ENCODE measurements at places on chromosomes 4 and X.

DNA sequence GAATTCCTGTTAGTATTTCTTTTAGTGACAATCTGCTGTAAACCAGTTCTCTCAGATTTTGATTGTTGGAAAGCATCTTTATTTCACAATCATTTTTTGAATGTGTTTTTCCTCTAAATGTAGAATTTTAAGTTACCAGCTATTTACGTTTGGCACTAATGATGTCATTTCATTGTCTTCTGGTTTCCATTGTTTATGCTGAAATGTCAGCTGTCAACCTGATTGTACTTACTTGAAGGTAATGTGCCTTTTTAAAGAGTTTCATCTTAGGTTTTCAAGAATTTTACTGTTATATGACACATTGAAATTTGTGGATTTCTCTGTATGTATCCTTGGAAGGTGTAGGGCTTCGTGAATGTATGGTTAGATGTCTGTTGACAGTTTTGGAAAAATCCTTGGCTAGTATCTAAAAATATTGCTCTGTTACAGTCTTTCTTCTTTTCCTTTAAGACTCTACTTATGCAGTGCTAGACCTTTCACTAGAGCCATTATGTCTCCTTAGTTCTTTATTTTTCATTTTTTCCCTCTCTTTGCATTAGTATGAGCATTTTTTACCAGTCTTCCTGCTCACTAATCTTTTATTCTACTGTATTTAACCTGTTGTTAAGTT lies 30.4 kb downstream of the SMAD1 start:
- no peak for DNase-seq

DNA sequence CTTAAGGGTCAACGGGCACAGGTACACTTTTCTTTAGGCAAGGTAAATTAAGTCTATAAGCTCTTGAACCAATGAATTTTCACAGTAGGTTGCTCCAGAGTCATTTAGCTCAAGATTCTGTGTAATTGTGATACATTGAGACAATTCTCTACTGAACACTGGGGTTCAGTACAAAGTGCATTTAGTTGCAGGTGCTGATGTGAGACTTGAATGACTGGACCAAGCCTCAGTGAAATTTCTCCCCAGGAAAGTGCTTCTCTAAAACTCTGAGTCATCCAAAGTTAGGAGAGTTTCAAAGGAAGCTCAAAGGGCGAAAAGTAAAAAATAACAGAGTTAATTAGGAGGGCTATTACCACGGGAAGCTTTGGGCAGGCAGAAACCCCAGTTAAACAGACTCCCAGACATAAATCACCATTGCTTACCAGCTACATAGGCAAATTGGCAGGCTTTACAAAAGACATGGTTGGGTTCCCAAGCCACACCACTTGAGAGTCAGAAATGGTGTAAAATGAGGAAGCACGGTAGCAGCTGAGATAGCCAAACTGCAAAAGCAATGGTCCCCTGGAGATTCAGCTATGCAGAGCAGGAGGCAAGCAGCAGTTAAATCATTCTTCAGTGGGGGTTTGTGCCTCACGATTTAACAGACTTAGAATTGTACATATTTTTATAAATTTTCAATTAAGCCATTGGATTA lies 202.6 kb downstream of the PCDH19 start:
- DNase-seq = no peak

DNA sequence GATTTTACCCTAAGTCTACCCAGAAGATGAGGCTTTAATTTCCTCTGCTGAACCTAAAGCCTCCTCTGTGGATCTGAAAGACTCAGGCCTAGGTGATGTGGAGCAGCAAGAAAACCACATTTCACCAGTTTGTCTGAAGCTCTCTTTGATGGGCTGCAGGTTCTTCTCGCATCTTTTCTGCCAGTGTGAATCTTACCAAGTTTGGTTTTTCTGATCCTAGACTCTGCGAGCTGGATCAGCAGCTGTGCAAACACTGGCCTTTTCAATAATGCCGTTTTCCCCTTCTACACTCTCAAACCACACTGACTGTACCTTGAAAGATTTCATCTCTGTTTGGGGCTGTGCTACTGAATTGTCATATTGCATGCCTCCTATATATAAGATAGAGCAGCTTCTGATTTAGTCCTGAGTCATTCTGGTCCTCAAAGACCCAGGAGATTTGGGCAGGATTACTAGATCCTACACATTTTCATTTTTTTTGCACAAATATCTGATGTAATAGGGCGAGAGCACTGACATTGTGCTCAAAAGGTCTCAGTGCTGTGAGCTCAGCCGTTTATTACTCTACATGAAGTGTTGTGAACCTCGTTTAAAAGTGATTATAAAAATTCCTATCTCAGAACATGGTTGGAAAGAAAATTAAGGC lies 133.6 kb upstream of the FAM9C start:
- DNase-seq = no peak

DNA sequence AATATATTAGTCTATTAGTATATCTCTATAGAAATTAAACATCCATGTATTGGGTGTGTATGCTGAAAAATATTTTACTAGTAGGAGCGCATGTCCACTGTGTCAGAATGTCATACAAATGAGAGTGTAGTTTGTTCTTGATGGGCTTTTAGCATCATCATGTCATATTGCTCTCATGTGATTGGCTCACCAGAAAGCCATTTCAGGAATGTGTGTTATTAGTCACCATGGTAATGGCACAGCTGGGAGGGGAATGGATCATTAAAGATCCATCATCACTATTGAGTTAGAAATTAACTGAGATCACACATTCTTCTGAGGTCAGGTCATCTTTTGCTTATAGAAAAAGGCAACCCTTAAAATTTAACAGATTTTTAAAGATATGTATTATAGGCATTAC lies 77.3 kb downstream of the PHEX start:
- DNase-seq = no peak

DNA sequence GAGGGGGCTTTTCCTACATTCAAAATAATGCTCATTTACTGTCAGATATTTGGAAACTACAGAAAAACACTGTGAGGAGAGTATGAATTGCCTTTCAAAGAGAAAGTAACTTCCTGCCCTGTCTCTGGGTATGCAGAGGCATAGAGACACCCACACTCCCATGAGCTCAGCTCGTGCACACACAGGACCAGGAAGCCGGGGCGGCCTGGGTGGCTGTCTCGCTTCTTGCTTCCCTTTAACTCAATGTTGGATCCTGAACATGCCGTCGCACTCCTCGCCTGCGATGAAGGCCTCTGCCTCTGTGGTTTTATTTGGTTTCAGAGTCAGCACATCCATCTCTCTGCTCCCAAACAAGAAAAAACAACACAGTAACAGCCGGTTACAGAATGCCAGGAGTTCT lies 40.1 kb upstream of the GPR78 start:
- no peak for DNase-seq

DNA sequence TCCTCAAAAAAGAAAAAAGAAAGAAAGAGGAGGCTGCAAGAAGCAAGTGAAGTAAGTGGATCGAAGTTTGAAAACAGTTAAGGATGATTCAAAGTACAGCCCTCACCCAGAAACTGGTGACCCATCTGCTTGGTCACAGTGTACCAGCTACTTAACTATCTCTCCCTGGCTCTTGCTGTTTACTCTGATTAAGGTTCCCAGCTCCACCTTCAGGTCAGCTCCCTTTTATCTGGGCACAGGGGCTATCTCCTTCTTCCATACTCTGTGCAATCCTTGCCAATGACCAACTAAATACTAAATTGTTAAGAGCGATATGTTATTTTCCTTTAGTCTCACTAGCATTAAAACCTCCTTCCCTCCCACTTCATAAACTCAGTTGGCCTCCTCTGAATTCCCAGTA lies 81.5 kb upstream of the SMIM10 start:
- no peak for DNase-seq

GRCh38 chr4:57501720-57502119 lies 391.5 kb upstream of the IGFBP7 start:
- DNase-seq = no peak

DNA sequence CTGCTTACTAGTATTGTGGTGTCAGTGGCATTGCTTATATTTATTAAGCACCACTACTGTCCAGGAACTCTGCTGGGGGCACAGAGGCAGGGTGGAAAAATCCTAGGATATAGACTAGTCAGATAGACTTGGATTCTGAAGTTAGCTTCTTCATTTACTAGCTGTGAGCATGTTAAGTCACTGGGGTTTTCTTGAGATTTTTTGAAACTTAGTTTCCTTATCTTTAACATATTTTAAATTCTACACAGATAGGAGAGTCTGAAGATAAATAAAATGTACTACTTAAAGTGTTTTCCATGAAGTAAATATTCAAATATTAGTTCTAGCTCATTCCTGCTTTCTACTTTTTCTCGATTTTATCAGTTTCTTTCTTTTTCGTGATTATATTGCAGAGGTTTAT lies 196.9 kb upstream of the GRID2 start:
- no peak for DNase-seq

GRCh38 chrX:153921070-153921469 lies 5.0 kb downstream of the ARHGAP4 start:
- no peak for DNase-seq

DNA sequence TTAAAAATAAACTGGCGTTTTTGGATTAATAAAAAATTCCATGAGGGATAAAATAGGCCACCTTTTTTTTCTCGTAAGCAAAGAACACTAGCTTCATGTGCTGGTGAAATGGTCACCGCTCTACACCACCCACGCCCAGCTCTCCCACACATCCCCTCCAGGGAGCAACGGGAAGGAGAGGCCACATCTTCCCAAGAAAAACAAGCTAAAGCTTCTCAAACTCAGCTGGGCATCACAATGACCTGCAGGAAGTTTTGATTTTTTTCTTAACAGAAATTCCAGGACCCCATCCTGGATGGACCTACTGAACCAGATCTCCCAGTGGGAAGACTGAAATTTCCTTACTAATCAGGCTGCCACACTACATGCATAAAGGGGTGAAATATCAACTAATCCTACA lies 9.8 kb downstream of the TSPAN5 start:
- DNase-seq = no peak

GRCh38 chrX:112738347-112739033 lies 58.8 kb upstream of the LHFPL1 start:
- no peak for DNase-seq

GRCh38 chr4:138675685-138676084 lies 339.9 kb upstream of the NOCT start:
- DNase-seq = no peak

- no peak for DNase-seq
These were observed 133.0 kb upstream of the PLS3 start for GRCh38 chrX:115427861-115428410.

DNA sequence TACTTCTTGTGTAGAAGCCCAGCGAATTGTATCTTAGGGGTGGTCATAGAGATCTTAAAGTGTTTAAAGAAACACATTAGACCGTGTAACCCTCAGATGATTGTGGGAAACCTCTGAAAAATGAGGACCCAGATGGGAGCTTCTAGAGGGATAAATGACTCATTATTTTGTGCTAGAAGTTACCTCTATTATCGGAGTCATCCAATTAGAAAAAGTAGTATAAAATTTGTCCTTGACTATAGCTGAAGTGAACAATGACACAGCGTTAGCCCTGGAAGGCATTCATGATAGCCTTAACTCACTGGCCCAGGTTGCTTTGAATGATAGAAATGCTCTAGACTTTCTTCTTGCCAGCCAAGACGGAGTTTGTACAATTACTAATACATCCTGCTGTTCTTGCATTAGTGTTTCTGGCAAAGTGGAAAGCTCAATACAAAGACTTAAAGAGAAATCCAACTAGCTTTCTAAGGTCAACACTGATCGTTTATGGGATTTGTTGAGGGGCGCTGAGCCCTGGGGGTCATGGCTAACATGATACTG lies 178.9 kb upstream of the VEGFC start:
- DNase-seq = no peak

GRCh38 chrX:9558615-9559014 lies 93.8 kb downstream of the TBL1X start:
- DNase-seq = no peak

DNA sequence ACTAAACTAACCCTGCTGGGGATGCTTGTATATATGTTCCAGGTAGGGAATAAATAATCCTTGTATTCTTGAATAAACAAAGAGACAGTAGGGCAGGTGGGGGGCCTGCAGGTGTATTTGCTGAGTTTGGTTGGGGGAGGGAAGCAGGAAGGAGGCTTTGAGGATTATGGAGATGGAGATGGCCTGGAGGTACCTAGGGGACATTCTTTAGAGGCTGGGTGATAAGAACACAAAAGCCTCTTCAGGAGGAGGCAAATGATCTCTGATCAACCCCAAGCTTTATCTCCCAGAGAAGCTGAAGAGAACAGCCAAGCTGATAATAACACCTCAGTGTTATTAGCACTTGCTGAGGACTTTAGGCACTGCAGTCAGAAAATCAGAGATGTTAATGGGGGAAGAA lies 187.7 kb downstream of the MGST2 start:
- DNase-seq = no peak

GRCh38 chr4:1172971-1173757 lies 781 bp upstream of the SPON2 start:
- no peak for DNase-seq

DNA sequence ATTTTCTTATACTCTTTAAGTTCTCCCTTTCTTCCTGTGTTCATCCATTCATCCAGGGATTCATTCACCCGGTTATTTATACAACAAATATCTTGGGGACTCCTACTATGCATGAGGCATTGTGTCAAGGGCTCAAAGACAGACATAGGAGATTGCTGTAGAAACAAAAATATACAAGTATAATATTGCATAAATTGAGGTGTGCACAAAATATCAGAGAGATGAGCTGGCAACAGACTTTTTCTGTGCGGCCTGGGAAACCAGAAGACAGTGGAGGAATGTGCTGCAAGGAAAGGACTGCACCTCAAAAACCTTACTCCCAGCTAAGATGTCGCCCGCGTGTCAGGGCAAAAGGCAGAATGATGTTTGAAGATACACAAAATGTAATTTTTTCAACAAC lies 9.6 kb downstream of the OTOP1 start:
- DNase-seq = no peak

GRCh38 chr4:82905205-82905604 lies 4.7 kb downstream of the THAP9 start:
- no peak for DNase-seq

DNA sequence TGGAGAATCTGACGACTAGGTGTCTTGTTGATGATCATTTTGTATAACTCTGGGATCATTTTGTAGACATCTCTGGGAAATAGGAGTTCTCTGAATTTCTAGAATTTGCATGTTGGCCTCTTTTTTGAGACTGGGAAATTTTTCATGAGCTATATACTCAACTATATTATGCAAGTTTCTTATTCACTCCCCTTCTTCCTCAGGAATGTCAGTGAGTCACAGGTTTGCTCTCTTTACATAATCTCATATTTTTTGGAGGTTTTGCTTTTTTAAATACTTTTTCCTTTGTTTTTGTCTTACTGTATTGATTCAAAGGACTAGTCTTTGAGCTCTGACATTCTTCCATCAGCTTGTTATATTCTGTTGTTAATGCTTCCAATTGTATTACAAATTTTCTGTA lies 1324.2 kb downstream of the TECRL start:
- no peak for DNase-seq

DNA sequence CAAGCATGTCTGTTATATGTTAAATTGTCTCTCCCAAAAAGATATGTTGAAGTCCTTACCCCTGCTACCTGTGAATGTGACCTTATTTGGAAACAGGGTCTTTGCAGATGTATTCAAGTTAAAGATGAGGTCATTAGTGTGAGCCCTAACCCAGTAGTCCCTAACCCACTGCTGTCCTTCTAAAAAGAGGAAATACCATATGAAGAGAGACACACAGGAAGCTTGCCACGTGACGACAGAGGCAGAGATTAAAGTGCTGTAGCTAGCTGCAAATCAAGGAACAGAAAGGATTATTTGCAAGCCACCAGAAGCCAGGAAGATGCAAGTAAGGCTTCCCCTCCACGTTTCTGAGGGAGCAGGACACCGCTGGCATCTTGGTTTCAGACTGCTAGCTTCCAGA lies 150.1 kb downstream of the HNRNPD start:
- no peak for DNase-seq

GRCh38 chrX:13719192-13719856 lies 15.1 kb downstream of the TRAPPC2 start:
- DNase-seq = no peak

GRCh38 chr4:163901319-163901718 lies 406.8 kb downstream of the TMA16 start:
- no peak for DNase-seq
